ENCODE measurements at places on chromosomes 12 and 14. TPM values are rescaled to one million over a fixed set of nuclear protein-coding genes. Genes with fewer than 3 reads are reported as not detected.

GRCh38 chr12:76186131-76186906 is 101.8 kb upstream of the NAP1L1 start:
- H3K27me3 ChIP-seq = no peaks in the 10 kb centered on the region
- no peaks in the 10 kb centered on the region for H3K4me1 ChIP-seq
- no peak for DNase-seq
- H3K4me3 ChIP-seq = no peak overlapping the region
- no peaks in the 10 kb centered on the region for H3K36me3 ChIP-seq

DNA sequence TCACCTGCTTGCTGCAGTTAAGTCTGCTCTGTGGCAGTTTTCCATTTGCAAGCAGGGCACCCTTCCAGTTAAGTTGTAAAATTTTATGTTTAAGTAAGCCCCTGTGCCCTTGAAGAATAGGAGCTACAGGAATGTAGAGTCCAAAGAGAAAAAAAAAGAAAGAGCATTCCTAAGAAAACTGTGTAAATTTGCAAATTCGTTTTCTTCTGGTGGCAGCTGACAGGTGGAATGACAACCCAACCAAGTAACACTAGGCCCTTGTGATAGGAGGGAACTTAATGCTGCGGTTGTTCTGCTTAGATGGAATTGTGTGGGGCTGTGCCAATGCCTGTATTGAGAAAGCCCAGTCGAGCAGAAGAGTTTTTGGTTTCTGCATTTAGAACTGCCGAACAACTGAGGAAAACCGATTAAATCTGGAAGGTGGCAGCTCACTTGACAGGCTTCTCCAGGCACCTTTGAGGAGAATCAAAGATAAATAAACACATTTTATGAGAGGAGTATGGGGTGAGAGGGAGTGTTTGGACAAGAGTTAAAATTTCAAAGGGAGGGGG is 280.0 kb downstream of the RAD51B start:
- no peak for DNase-seq
- peak overlapping the region; percentile 25 for H3K27ac ChIP-seq
- H3K4me3 ChIP-seq = no peak overlapping the region

Gene PTPRO
- 11.7 TPM for total RNA-seq

DNA sequence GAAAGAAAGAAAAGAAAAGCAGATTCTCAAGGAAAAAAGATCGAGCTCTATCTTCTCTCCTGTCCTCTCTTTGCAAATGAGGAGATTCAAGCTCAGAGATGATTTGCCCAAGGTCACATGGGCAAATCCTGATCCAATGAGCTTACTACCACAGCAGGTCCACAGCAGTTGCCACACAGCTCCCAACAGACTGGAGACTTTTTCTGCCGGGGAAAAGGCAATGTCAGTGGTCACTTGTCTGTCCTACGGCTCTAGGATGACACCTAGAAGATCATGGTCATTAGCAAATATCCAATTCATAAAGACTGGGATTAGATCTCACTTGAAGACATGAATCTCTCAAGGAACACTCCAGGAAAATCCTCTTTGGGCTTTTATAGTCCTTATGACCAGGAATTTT is 58.8 kb downstream of the TTC7B start:
- peaks cover 3% of the 10 kb centered on the region for H3K4me1 ChIP-seq
- no peak overlapping the region for H3K27ac ChIP-seq
- no peaks in the 10 kb centered on the region for H3K36me3 ChIP-seq
- no peaks in the 10 kb centered on the region for H3K27me3 ChIP-seq
- H3K4me3 ChIP-seq = no peak overlapping the region

- no peak overlapping the region for H3K27ac ChIP-seq
- peaks cover 2% of the 10 kb centered on the region for H3K4me1 ChIP-seq
- H3K27me3 ChIP-seq = no peaks in the 10 kb centered on the region
These were observed 39.4 kb downstream of the USP15 start for GRCh38 chr12:62299617-62300016.

GRCh38 chr12:54249489-54249888 is 30.4 kb downstream of the CBX5 start:
- no peaks in the 10 kb centered on the region for H3K27me3 ChIP-seq
- no peak overlapping the region for H3K27ac ChIP-seq
- H3K4me1 ChIP-seq = no peaks in the 10 kb centered on the region
- DNase-seq = no peak

DNA sequence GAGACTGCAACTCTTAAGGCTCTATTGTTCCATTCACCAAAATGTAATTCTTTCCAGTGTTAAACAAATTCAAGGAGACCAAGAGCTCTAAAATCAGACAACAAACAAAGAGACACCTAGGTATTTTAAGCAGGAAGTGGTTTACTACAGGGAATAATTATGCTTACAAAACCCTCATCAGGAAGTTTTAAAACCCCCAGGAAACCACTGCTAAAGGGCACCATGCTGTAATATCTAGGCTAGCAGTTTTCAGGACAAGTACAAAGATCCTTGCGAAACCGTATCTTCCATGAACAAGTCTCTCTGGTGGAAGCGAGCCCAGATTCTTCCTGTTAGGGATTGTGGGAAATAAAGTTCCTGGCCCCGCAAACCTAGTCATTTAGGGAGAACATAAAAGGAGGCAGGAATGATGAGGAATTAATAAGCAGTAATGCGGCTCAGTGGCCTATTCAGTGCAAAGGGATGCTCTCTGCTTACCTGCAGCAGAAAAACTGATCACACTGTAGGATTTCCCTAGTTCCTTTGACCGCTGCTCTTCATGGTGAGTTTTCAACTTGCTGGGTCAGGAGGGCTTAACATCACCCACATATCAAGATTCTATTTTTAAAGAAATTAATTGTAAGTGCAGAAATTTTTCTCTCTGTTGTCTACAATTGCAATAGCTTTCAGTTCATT is 42.8 kb downstream of the ACSM4 start:
- no peak for DNase-seq
- no peaks in the 10 kb centered on the region for H3K36me3 ChIP-seq
- no peaks in the 10 kb centered on the region for H3K4me1 ChIP-seq
- H3K4me3 ChIP-seq = no peak overlapping the region

DNA sequence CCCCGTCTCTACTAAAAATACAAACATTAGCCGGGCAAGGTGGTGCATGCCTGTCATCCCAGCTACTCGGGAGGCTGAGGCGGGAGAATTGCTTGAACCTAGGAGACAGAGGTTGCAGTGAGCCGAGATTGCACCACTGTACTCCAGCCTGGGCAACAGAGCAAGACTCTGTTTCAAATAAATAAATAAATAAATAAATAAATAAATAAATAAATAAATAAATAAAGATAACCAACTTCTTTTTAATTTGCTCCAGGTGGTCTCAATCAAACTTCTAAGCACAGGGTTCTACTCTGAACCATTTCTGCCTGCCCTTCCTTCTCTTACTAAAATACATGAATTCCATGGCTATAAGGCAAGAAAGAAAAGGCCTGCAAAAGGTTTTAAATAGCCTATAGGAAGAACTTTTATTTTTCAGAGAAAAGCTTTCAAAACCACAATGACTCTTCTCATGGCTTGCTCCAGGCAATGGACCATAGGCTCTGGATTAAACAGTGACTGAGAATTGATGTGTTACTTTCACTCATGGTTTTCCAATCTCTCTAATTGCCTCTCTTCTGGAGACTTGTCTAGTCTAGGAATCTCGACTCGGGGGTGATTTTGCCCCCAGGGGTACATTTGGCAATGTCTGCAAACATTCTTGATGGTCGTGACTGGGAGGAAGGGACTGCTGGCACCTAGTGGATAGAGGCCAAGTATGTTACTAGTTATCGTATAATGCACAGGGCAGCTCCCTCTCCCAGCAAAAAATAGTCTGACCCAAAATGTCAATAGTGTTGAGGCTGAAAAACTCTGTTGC is 14.4 kb downstream of the IGF1 start:
- no peak overlapping the region for H3K4me3 ChIP-seq
- no peaks in the 10 kb centered on the region for H3K36me3 ChIP-seq
- H3K27ac ChIP-seq = no peak overlapping the region
- no peak for DNase-seq
- no peaks in the 10 kb centered on the region for H3K27me3 ChIP-seq
- peaks cover 2% of the 10 kb centered on the region for H3K4me1 ChIP-seq

Gene VDR
- total RNA-seq = 9.3 TPM

GRCh38 chr12:53829130-53829819 is 77.5 kb upstream of the CISTR start:
- no peak for DNase-seq
- H3K4me1 ChIP-seq = no peaks in the 10 kb centered on the region
- H3K27me3 ChIP-seq = no peaks in the 10 kb centered on the region
- no peaks in the 10 kb centered on the region for H3K36me3 ChIP-seq
- H3K27ac ChIP-seq = no peak overlapping the region

DNA sequence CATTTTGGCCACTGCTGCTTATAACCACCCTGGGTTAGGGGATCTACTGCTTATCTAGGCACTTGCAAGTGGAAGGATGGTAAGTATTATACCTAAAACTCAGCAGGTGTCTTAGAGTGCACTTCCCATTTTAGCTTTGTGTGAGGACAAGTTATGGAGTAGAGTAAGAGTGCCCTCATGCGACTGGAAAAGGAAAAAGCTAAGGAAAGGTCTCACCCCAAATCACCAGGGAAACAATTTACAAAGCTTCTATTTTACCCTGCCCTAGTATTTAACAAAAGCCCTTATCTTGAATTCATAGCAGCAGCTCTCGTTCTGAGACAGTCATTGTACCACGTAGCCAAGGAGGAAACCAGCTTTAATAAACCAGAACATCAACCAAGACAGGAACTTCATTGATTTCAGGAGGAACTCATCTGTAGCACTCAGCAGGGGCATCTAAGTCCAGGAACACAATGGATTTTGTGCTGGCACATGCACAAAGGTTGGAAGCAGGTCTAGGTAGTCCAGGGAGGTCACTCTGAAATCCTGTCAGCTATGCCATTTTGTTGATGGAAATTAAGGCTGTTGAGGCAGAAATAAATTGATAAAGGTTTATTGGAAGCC is 2.9 kb downstream of the RDH12 start:
- no peaks in the 10 kb centered on the region for H3K36me3 ChIP-seq
- no peak overlapping the region for H3K27ac ChIP-seq
- no peaks in the 10 kb centered on the region for H3K27me3 ChIP-seq
- no peaks in the 10 kb centered on the region for H3K4me1 ChIP-seq
- DNase-seq = no peak

DNA sequence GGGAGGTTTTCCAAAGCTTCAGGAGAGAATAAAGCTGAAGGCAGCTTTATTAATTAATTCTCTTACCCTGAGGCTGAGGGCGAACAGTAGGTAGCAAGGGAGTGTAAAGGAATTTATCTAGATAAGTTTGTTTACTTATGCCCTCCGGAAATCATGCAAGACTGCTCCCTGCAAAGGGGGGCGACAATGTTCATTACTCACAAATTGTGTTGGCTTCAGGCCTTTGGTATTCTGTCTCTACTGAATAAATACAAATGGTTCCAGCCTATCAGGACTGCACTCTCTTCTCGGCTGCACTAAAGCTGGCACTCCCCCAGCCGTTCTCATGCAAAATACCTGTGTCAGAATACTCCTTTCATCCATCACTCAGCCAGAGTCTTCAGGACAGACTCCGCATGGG is 120.8 kb downstream of the PPHLN1 start:
- H3K4me3 ChIP-seq = no peak overlapping the region
- H3K27ac ChIP-seq = no peak overlapping the region
- H3K36me3 ChIP-seq = no peaks in the 10 kb centered on the region
- peaks cover 2% of the 10 kb centered on the region for H3K4me1 ChIP-seq

DNA sequence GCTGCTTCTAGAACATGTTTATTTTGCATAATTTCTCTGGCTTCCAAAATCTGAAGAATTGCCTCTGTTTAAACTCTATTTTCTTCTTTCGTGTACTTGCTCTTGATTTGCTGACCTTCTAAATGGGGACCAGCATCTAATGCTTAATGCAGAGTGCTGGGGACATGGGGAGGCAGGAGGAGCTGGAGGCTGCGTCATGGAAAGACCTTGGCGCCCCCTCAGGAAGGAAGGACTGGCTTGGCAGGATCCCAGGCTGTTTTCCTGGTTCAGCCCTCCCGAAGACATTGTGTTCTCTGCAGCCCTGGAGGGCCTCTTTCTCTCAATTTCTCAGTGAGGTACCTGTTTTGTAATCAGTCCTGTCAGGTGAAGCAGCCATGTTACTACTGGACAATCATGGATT is 5.5 kb downstream of the PRKCH start:
- H3K27me3 ChIP-seq = no peaks in the 10 kb centered on the region
- H3K4me3 ChIP-seq = no peak overlapping the region
- no peaks in the 10 kb centered on the region for H3K36me3 ChIP-seq
- no peaks in the 10 kb centered on the region for H3K4me1 ChIP-seq
- peak; percentile 64 for DNase-seq

GRCh38 chr14:40218282-40218941 is 786.2 kb upstream of the FBXO33 start:
- H3K27me3 ChIP-seq = no peaks in the 10 kb centered on the region
- H3K36me3 ChIP-seq = no peaks in the 10 kb centered on the region
- no peak for DNase-seq
- no peak overlapping the region for H3K27ac ChIP-seq
- no peaks in the 10 kb centered on the region for H3K4me1 ChIP-seq

DNA sequence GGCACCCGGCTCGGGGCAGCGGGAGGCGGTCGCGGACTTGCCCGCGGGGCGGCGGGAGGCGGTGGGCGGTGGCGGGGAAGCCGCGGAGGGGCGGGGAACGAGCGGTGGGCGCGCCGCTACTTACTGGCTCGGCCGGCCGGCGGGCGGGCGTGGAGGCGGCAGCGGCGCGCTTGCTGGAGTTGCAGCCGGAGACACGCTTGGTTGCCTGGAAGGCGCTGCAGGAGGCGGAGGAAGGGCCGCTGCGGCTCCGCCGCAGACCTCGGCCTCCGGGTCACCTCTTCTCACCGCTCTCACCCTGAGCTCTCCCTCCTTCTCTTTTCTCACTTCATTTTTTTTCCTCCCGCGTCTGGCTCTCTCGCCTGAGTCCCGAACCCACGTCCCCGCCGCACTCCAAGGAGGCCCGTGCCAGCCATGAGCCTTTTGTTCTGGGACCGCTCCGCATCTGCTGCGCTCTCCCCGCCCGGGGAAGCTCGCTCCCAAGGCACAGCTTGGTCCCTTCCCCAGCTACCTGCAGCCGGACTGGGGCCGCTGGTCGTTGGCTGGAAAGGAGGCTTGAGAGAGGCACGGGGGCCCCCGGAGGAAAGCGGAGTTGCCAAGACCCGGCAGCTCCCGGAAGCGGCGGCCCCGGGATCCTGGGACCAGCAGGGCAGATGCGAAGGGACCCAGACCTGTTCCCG is 592 bp upstream of the KCNK10 start:
- H3K4me3 ChIP-seq = peak overlapping the region; percentile 6
- H3K4me1 ChIP-seq = no peaks in the 10 kb centered on the region
- H3K27me3 ChIP-seq = no peaks in the 10 kb centered on the region
- H3K36me3 ChIP-seq = no peaks in the 10 kb centered on the region

DNA sequence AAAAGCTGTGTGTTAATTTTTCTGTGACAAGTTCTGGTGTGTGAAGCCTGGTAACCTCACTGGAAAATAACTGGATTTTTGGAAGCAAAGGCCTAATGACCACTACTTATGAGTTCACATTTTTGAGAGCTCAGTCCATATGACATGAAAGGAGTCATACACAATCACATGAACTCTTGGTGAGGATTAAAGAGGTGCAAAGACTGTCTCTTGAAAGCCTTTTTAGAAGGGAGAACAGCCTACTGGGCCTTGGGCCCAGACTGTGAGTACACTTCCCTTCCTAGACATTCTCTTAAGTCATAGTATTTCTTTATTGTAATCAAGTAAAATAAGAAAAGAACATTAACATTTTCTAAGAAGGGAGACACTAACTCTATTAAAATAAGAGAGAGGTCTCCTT is 176.1 kb downstream of the BCAT1 start:
- H3K27ac ChIP-seq = no peak overlapping the region
- DNase-seq = no peak
- no peaks in the 10 kb centered on the region for H3K27me3 ChIP-seq

Gene CLEC7A
- total RNA-seq = 33.5 TPM

Data from aorta (tissue), 5 donors.